Sciatic nerve (tissue), 2 donors: ENCODE measurements at places on chromosomes 12 and 14. TPM values are rescaled to one million over a fixed set of nuclear protein-coding genes. Genes with fewer than 3 reads are reported as not detected.

- DNase-seq: no peak
These were observed 315 bp downstream of the LTB4R2 start for GRCh38 chr14:24310265-24310645.

DNA sequence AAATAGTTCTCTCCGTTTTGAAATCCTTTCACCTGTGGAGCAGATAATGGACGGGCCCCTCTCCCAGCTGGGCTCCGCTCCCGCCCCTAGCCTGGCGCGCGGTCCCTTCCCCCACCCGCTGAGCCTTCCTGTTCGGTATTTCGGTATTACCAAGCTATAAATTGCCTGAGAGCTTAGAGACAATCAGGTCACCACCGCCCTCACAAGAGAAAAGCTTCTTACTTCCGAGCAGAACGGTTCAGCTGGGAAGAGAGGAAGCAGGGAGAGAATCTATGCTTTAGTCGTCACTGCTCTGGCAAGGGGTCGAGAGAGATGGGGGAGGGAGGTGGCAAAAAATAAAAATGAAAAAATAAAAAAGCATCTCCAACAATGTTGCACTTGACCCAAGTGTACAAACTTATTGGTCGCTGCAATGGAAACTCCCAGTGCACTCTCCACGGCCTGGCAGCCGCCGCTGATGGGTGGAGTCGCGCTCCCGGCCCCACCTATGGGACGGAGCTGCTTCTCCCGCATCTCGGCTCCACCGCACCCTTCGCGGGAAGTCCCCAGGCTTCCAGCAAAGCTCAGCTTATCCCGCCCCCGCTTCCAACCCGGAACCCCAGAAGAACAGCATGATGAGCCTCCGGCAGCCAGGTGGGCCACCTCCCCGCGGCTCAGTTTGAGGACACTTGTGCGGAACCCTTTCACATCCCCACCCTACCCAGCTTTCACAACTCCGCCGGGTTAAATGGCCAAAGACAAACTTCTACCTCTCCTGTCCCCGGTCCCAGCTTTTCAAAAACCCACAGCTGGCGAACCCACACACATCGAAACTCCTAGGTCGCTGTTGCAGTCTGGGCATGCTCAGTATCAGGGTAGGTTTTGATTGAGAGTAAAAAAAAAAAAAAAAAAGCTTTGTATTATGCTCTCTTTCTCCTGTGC lies 832 bp upstream of the SYT1 start:
- peak; percentile 69 for DNase-seq

DNA sequence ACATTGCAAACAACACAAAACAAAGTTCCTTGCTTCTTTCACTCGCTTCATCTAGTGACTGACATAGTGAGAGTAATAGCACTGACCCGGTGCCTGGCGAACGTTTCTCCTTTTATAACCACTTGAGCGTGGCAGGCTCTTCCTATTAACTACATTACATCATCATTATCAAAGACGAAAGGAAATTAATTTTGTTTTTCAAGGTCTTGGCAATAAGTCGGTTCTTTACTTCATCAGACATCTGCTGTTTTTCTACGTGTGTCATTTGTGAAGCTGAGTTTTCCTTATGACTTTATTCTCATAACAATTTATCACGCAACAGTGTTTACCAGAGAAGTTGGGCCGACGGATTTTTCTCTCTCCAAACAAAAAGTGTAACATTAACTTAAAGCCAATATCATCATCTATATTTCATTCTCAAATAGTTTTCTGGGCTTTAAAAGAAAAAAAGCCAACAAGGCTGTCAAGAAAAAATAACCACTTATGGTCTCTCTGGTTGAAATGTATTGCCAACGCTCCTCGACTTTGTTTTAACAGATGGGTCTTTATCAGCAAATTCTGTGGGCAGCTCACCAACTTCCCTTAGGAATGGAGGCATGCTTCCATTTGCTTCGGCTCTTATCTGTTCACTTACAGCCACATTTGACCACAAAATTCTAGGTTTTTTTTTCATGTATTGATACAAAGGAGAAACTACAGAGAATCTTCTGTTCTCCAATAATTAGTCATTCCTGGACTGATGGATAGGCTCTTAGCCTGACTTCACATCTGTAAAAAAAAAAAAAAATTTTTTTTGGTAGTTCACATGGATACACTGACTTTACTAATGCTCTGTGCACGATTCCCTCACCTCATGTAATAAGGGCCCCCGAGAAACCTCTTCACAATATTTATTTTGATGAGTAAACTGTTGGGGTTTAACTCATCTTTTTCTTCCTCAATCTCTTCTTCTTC lies 97.1 kb upstream of the CDKN3 start:
- no peak for DNase-seq

The TSPAN19 gene
- total RNA-seq: 0.58 TPM
